ENCODE measurements at places on chromosomes 16 and 17. TPM values are rescaled to one million over a fixed set of nuclear protein-coding genes. Genes with fewer than 3 reads are reported as not detected.
A peak's percentile ranks its signal among the peaks of the same experiment; 100 is the strongest.

DNA sequence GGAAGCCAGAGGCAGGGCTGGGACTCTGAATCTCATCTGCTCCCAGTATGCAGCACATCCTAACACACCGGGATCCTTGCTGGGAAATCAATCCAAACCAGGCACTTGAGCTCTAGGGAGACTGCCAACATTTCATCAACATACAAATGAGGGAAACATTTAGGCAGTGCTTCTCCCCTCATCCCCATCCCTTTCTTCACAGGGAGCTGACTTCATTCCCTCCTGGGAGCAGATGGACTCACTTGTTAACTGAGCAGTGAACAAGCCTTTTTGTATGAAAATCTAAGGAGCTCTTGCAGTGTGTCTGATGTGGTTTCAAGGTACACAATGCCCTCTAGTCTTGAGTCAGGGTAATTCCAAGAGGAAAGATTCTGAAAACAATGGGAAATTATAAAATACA lies 96.3 kb downstream of the TMEM114 start:
- DNase-seq, result no peak

DNA sequence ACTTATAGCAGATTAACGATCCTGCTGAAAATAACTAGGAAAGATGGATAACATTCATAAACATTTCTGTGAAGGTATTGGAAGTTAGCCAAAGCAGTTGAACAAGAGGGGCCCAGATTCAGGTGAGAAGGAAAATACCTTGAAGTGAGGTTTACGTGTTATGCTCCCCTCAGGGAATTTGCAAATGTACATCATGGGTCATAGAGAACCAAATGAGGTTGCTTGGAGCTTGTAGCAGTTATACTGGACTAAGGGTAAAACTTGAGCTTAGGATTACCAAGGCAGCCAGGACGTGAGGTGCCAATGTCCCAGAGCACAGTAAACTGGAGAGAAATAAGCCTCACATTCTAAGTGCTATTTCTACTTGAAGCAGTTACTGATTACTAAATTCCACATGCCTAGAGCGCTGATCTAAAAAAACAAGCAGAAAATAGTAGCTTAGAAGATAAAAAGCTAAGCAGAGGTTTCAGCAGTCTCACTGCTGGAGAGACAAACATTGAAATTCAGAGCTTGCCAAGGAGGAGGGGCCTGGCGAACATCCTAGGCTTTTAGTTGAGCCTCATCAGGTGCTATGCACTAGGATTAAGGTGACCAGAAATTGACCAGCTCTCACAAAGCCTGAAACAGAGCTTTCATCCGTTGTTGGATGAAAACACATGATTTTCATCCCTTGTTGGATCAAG lies 136.7 kb upstream of the FAM20A start:
- no peak for DNase-seq

Gene HOXB5
- 16.4 TPM for total RNA-seq

DNA sequence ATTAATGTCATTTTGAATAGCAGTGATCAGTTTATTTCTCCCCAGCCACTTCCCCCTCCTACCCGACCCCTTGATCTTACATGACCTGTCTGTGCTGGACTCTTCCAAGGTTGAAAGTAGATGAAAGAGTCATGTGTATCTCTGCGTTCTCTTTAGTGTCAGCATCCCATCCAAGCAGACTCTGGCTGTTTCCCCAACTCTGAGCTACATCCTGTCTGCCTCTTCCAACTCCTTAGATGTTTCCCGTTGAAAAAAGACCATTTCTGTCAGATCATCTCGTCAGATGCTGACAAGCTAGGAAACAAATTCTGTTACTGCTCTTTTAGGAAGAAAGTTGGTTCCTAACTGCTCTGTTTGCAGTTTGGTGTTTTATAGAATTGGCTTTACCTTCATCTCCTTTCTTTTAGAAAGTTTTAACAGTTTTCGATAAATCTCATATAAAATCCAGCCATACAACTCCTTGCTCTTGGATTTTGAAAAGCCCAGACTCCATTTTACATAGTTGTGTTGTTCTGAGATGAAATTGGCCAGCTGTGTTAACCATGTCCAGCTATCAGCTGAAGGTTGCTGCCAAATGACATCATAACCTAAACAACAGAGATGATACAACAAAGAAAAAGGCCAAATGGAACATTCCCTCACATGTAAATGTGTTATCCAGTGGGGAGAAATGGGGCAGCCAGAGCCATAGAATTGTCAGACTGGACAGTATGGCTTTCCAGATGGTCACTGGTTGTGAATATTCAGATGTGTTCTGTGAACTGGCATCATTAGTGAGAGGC lies 43.5 kb downstream of the CYB561 start:
- no peak for DNase-seq

DNA sequence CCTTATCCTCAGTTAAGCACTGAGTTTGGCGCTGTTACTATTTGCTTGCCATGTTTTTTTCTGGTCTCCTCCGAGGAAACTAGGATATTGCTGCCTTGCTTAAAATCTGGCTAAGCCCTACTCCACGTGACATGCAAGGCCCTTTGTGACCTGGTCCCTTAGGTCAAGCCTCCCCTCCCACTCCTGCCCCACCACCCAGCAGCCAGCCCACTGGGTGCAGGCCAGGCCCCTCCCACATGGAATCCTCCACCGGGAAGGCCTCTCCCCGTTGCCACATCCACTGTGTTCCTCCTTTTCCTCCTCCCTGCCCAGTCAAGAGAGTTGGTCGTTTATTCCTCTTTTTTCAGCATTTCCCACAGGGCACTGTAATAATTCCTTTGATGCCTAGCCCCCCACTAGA lies 16.2 kb downstream of the PSMD3 start:
- DNase-seq, result no peak

DNA sequence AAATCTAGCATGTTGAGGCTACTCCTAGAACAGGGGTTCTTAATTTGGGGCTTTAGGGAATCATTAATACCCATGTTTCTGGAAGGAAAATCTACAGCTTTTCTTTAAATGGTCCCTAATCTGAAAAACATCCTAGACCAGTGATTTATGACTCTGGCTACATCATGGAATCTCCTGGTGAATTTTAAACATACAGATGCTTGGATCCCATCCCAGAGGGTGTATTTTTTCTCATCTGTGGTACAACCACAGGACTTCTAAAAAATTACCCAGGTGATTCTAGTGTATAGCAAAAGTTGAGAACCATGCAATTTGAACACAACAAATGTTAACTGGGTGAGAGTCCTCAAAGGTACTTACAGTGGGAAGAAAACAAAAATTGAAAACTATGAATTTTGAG lies 41.5 kb downstream of the KANSL1 start:
- no peak for DNase-seq

Gene MSL1
- 77.4 TPM for total RNA-seq

Gene FNDC8
- not detected for total RNA-seq

Gene HBM
- total RNA-seq, result not detected

GRCh38 chr16:52203096-52203495 lies 343.8 kb downstream of the TOX3 start:
- DNase-seq, result no peak

Gene CD300LF
- 0.82 TPM for total RNA-seq

DNA sequence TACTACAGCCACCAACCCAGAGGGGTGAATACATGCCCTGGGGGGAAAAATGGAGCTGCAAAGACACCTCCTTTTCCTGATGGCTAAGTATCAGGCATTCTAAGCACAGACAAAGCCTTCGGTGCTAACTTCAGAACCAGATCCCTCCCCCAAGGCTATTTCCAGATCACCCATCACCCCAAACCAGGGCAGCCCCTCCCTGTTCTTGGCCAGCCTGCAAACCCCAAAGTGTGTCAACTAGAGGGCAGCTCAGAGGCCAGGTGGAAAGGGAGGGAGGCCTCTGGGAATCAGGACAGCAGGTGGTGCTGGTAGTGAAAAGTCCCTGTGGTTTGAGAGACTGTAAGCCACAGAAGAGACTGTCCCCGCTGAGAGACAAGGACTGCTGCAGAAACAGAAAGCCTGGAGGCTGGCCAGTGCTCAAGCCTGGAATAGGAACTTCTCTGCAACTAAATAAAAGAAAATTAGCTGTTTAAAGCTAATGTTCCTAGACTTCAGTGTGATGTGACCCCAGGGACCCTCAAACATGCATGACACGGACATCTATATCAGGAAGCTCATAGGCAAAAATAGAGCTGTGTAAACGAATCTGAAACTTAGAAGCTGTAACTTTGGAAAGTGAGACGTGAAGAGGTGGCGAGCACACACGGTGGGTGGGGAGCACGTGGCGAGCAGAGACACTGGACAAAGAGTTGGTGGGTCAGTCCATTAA lies 9.1 kb downstream of the TUBG1 start:
- DNase-seq, result peak; percentile 51

- no peak for DNase-seq
Measured at GRCh38 chr16:12078405-12079280, 102.1 kb downstream of the SNX29 start.

DNA sequence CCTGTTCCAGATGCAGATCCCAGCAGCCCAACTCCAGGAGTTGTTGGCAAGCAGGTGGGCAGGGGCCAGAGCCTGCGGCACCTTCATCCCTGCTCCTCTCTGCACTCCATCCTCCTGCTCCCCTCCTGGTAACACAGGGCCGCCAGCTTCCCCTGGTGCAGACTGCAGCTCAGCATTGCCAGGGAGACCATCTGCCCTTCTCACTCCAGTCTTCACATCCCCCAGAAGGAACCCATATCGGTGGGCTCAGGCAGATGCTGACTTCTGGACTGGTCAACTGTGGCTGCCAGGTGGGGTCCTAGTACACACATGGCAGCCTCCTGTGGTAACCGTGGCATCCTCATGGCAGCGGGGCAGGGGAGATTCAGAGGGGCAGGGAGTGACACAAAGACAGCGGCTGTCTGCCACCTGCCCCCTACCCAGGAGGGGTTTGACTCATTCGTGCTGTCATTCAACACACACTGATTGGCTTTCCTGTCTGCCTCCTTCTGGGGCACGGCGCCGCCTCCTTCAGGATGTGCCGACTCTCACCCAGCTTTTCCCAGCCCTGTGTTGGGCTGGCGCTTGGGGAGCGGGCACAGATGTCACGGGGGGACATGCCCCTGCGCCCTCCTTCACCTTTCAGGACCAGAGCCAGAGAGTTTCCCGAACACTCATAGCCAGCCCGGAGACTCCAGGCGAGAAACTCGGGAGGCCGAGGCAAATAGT lies 120.9 kb downstream of the CMIP start:
- no peak for DNase-seq

Gene ASB16
- 0.56 TPM for total RNA-seq

Gene PPP1R27
- not detected for total RNA-seq

DNA sequence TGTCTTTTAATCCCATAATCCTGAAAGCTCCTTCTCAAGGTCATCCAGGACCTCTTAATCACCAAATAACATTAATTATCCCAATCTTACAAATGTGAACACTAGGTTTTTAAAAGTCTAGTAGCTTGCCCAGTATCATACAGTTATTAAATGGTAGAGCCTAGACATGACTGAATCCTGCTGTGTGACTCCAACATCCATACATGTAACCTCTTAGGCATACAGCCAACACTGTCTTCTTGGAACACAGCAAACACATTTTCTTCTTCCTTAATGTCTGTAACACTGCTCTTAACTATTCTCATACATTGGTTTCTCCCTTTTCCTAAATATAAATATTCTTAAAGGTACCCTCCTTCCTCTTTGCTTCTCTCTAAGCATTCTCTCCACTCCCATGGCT lies 13.7 kb downstream of the BRIP1 start:
- DNase-seq, result no peak

DNA sequence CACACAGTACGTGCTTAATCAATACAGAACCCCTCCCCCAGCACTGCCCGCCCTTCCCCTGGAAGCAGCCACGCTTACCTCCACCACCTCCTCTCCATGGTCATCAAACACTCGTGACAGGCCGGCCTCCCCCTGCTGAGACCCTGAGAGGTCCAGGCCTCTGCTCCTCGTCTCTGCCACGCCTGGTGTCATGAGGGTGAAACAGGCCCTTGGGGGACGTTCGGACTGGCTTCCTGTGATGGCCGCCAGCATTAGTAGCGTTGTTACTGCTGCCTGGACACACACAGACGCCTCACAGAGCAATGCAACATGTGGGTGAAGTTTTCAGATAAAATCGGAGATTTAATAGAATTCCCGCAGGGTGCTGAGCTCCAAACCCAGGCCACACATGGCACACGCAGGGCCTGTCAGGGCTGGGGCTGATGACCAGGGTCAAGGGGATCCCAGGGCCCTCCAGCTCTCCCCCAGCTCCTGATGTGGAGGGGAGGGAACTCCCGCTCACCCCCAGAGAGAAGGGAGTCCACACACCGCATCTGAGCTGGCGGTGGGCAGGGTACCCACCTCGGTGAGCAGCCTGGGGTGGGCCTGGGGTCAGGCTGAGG lies 15.9 kb upstream of the SLC38A10 start:
- DNase-seq, result no peak

Gene ASPA
- total RNA-seq, result 3.1 TPM

DNA sequence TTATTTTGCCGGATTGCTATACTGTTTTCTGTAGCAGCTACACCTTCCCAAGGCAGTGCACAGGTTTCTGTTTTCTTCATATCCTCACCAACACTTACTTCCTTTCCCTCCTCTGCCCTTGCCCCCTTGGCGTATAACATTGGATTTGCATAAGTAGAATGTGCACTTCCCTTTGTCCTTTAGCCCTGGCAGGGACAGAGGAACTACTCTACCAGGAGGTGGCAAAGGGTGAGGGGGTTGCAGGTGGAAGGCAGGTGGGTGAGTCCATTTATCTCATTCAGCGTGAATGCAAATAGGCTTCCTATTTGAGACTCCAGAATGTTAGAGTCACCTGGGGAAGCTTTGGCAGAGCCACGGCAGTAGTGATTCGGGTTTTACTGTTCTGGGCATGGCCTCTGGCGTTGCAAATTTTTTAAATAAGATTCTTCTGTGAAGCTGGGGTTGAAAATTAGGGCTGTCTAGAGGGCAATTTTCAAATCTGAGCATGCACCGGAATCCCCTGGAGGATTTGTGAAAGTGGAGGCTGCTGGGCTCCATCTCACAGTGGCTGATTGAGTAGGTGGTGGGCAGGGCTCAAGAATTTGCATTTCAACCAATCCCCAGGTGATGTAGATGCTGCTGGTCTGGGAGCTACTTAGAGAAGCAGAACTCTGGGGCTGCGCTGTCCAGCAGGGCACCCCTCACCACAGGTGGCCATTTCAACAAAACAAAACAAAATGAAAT lies 84.7 kb downstream of the PLCG2 start:
- no peak for DNase-seq
